T-helper 2 cell treated with Interferon-gamma antibody and Interleukin-4, amounts not matched to agents 5 μg/mL and 100 μg/mL, for 36 hours (primary cell): ENCODE measurements at places on chromosomes 3 and 15.

DNA sequence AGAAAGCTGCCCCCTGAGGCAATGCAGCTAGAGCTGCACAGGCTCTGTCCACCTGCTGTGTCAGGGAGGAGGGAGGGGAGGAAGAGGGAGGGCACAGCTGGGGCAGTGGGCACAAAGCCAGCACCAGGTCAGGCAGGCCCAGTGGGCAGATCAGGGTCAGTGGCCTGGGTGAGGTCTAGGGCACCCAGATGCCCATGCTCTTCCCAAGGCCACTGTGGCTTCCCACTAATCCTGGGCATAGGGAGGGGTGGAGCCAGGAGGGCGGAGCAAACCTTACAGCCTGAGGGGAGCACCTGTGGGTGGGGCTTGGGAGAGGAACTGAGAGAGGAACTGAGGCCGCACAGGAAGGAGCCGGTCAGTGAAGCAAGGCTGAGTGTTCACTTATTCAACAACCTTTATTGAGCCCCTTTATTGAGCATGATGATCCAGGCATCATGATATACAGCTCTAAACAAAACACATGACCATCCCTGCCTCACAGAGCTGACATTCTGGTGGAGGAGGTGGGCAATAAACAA is 55.0 kb downstream of the RHCG start:
- no peak for DNase-seq

DNA sequence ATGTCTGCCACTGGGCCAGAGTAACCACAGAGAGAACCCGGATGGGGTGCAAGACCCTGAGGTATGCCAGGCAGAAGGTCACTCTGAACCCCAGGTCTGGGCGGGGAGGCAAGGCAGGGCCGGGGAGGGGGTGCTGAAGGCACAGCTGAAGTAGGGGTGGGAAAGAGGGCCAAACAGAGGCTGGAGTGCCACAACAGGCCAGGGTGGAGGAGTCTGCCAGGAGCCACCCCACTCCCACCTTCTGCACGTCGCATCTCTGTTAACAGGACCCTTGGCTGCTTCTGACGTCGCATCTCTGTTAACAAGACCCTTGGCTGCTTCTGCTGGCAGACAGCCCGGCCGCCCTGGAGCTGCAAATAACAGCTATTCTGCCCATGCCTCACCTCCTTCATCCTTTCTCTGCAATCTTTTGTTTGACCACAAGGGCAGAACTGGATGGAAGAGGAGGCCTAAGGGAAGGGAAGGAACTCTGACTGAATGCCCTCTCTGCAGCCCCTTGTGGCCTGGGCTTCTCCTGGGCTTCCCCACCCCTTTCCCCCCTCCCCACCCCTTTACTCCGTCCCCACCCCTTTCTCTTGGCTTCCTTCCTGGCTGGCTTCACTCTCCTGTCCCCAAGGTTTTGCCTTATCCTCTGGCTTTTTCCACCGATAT is 20.6 kb upstream of the FBLN2 start:
- no peak for DNase-seq

- DNase-seq, result no peak
Measured at GRCh38 chr3:128523591-128523990, 30.6 kb upstream of the GATA2 start.

- DNase-seq, result no peak
Measured at GRCh38 chr3:53043738-53044137, 2.1 kb downstream of the SFMBT1 start.

DNA sequence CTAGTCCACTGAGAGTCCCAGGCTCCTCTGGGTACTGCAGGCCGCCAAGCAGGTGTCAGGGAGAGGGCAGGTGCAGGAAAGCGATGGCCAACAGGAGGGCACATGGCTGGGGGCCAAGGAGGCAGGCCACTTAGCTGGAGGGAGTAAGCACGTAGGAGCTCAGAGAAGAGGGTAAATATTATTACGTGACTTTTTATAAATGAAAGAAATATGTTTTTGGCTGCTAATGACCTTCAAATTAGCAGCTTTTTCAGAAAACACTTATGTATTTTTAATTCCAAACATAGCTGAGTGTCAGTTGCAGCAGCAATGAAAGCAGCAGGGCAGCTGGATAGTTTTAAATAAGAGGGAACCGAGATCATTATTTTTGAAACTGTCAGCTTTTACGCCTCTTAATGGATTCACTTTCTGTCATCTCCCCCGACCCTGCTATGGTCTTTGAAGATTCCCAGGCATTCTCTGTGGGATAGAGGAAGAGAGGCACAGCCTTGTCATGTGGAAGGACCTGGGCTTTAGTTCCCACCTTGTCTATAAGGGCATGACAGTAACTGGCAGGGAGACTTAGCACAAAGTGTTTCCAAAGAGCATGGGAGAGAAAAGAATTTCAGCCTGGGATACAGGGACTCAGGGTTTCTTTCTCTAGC is 477.1 kb downstream of the EPHB1 start:
- no peak for DNase-seq

- no peak for DNase-seq
Measured at GRCh38 chr3:146813496-146813895, 208.3 kb upstream of the PLSCR5 start.

DNA sequence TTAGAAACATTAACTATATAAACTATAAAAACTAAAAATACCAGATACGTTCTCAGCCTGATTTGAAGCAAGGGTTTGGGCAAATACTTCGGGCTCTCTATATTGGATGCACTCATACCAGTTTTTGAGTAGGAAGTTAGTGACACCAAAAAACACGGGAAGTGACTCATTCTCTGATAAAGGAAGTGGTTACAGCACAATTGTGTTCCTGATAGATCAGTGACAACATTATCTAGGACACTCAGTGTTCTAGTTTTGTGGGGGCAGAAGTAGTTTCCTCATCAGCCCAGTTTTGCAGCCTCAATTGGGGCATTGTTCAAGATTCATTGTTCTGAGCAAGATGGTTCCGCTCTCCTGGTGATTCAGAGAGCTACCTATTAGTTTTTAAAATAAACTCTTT is 469.6 kb upstream of the DPPA4 start:
- DNase-seq, result peak; percentile 52

- DNase-seq, result no peak
Measured at GRCh38 chr3:138451595-138452162, 17.3 kb downstream of the ESYT3 start.

- DNase-seq, result no peak
Measured at GRCh38 chr3:25027650-25028049, 400.4 kb upstream of the RARB start.

- DNase-seq, result no peak
Measured at GRCh38 chr3:171058058-171058457, 31.5 kb upstream of the SLC2A2 start.

- no peak for DNase-seq
Measured at GRCh38 chr3:17985658-17986347, 243.4 kb upstream of the TBC1D5 start.

DNA sequence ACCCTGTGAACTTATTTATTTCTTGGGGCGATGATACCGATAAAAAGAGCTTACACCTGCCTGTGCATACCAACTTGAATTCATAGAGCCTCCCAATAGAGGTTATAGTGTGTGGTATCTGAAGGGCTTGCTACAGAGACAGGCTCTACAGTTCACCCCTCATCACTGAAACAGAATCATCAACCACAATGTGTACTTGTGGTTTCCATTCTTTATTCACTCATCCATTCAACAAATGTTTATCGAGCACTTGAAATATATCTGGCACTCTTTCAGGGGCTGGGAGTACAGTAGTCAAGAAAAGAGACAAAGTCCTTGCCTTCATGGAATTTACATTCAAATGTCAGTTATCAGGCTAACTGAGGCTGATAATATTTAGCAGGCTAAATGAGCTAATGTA is 134.4 kb upstream of the SKOR1 start:
- DNase-seq, result no peak

DNA sequence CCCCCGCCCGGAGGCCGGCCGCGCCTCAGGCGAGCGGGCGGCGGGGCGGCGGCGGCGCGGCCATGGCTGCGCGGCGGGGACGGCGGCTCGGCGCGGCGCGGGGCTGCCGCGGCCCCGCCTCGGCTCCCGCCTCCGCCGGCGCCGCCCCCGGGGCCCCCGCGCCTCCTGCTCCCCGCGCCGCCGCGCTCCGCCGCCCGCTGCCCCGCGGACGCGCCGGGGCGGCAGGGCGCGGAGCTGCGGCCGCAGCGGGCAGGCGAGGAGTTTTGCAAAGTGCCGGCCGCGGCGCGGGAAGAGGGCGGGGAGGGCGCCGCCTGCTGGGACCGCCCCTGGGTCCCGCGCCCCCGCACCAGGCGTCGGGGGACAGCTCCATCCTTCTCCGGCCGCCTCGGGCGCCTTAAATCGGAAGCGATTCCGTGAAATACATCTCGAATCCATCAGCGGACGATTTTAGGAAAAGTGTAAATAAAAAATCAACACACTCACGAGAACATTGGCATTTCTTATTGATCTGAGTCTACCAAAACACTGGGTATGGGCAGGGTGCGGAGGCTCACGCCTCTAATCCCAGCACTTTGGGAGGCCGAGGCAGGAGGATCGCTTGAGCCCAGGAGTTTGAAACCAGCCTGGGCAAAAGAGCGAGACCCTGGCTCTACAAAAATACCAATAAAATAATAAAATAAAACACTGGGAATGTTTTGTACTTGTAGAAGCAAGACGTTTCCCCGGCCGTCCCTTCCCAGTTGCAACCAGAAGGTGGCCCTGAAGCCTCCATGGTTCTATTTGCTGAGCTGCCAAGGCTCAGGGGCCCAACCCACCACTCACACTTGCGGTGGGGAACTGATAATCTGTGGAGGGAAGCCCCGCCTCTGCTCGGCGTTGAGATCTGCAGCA is 136.9 kb downstream of the NUP210 start:
- peak; percentile 13 for DNase-seq

DNA sequence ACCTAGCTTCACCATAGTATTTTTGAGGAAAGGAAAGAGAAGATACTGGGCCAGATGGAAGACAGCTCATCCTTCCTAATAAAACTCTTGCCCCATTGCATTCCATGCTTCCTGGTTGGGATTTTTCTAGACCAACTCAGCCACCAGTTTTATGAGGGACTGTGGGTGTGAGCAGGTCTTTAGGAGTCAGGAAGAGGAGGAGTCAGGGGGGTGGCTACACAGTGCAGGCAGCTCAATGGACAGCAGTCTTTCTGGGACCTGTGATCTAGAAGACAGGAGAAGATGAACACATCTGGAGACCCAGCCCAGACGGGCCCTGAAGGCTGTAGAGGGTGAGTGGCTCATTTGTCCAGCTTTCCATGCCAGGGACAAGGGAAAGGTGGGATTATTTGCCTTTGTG is at the start of gene NOX5:
NOX5 (plus strand) TSS at position 242 of the 400 bp plus-strand sequence; CDS start at position 283, 41 bp downstream.
- no peak for DNase-seq

- DNase-seq, result no peak
Measured at GRCh38 chr3:58329150-58329921, 3.4 kb upstream of the PXK start.

DNA sequence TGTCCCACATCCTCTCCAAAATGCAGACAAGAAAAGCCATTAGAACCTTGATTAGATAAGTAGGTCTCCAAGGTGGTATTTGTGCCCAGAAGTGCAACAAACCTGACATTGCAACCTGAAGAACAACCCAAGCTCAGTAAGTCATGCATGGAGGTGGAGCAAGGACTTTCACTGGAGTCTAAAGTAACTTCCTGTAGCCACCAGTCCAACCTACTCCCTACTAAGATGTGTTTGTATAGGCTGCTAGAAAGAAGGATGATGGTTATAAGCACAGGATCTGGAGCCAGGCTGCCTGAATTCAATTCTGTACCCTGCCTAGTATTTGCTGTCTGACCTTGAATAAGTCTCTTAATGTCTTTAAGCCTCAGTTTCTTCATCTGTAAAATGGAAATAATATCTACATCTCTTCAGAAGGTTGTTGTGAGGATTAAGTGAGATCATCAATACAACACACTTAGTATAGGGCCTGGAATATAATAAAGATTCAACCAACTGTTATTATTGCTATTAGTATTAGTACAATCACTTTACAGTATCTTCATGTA is 32.3 kb downstream of the HDC start:
- no peak for DNase-seq

- DNase-seq, result peak; percentile 35
Measured at GRCh38 chr3:100634493-100635272, 25.3 kb downstream of the ADGRG7 start.

DNA sequence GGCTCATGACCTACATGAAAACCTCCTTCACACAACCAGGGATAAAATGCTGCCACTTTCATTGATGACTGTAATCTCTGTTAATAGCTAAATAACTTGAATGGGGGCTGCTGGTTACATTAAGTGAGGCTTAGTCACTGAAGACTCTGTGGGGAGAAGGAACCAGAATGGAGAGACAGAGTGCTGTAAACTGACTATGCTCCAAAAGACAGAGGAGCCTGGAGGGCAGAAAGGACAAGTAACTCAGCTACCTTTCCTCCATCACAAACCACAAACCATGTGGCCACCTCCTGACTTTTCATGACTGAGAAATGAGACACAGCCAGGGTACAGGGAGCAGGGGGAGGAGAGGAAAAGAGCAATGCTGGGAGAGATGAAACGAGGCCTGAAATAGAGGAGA is 97.1 kb upstream of the TRIM42 start:
- no peak for DNase-seq

DNA sequence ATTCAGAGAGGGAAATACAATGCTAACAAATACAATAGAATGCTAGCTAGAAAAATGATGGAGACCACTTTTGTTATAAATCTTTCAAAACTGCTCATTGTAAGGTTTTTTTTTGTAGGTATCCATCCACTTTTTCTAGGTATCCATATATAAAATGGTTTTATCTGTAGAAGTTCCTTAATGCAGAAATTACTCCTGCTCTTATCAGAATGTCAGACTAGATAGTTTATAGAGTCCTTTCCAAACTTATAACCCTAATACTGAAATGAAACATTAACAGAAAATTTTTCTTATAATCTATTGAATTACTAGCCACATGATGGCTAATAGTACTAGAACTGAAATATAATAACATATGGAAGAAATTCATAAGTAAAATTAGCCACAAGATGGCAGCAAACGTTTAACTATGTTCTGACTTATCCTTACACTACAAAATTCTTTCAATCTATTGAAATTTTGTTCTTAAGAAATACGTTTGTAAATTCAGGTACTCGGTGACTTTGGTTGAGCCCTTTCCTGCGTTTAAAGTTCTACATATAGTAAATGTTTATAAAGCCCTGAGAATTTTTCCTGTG is 58.5 kb downstream of the ECT2 start:
- DNase-seq, result no peak

DNA sequence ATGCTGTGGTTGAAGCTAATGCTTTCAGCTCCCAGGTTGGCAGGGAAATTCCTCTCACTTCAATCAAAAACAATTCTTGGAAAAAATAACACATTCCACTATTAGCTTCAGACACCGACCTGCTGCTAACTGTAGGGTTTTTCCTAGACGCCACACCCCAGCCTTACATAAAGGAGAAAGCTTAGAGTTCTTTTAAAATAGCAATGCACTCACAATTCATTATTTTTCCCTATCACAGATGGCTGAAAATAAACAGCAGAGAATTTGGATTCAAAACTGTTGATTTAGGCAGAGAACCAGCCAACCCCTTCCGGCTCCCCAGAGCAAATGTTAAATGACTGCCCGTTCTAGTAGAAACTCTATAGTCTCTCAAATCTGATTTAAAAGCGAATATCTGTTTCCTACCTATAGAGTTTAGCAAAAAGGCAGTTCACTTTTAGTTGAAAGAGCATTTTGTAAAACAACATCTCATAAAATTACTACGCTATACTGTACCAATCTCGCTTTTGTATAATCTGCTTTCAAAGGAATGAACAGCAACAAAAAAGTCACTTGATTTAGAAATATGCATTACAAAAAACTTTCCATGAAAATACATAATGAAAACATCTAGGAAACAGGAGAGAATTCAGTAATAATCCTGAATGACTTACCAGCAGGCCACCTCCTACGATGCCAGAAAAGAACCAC is 586 bp downstream of the TM4SF1 start:
- no peak for DNase-seq

- no peak for DNase-seq
Measured at GRCh38 chr3:10340046-10340445, 19.1 kb upstream of the SEC13 start.

GRCh38 chr3:126999383-126999782 is 16.5 kb downstream of the PLXNA1 start:
- no peak for DNase-seq
